Thoracic aorta (tissue), 2 donors: ENCODE measurements at places on chromosomes 2 and 18.

GRCh38 chr2:16708173-16708572 is 42.5 kb upstream of the CYRIA start:
- H3K36me3 ChIP-seq: no peaks in the 10 kb centered on the region
- no peak for DNase-seq
- H3K4me3 ChIP-seq: no peak overlapping the region
- no peaks in the 10 kb centered on the region for H3K4me1 ChIP-seq
- no peak overlapping the region for H3K27ac ChIP-seq
- H3K27me3 ChIP-seq: no peaks in the 10 kb centered on the region

DNA sequence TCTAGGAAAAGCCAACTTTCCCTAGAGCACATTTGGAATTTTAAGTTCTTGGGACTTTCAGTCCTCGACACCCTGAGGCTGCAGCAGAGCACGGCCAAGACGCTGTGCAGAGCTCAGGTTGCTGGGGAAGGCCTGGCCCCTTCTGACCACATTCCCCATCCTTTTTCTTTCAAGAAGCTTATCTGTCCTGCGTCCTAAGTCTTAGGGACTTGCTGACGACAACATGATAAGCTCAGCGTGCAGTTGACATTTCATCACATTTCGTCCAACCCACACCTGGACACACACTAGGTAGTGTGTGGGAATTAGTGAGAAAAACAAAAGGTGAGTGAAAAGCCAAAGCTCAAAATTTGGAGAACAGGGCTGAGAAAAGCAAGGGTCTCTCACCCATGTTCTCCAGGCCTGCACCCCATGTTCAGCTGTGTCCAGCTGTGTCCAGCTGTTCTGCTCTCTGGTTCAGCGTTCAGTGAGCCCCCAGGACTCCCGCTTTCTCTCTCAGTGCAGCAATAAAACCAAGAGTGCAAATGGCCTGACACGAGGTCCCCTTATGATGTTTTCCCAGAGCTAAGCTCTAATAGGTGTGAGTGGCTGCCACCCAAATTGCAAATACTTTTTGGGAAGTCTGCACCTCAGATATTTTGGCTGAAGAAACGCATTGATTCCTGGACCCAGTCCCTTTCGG is 101.9 kb downstream of the RGPD3 start:
- no peaks in the 10 kb centered on the region for H3K27me3 ChIP-seq
- no peaks in the 10 kb centered on the region for H3K36me3 ChIP-seq
- no peak overlapping the region for H3K27ac ChIP-seq
- no peak overlapping the region for H3K4me3 ChIP-seq
- DNase-seq: no peak

- no peak overlapping the region for H3K4me3 ChIP-seq
- DNase-seq: no peak
- H3K4me1 ChIP-seq: no peaks in the 10 kb centered on the region
- H3K27me3 ChIP-seq: no peaks in the 10 kb centered on the region
- no peaks in the 10 kb centered on the region for H3K36me3 ChIP-seq
- no peak overlapping the region for H3K27ac ChIP-seq
These were observed 16.5 kb upstream of the SERPINB7 start for GRCh38 chr18:63758615-63759240.

- H3K27ac ChIP-seq: no peak overlapping the region
- H3K27me3 ChIP-seq: no peaks in the 10 kb centered on the region
- H3K4me1 ChIP-seq: peaks cover 11% of the 10 kb centered on the region
- no peak for DNase-seq
These were observed 7.4 kb downstream of the DYSF start for GRCh38 chr2:71460595-71461303.

DNA sequence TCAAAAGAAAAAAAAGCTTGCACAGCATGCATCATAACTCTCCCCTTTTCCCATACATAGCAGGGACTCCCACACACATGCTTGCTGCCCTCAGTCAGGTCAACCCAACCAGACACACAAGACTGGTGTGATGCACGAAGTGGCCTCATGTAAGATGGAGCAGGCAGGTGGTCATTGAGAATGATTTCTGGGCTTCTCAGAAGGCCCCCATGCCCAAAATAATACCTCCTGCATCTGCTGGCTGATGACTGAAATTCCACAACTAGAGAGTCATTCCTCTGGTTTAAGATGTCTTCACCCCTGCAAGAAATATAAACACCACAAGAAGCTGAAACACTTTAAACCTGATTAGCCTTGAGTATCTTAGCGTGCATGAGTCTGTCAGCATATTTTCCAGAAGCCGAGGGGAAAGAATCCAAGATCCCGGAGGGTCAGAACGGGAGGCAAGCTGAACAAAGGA is 131.1 kb downstream of the AFF3 start:
- H3K27ac ChIP-seq: no peak overlapping the region
- DNase-seq: no peak
- peaks cover 8% of the 10 kb centered on the region for H3K36me3 ChIP-seq

GRCh38 chr2:61658841-61659780 is 121.0 kb upstream of the XPO1 start:
- H3K27ac ChIP-seq: no peak overlapping the region
- H3K27me3 ChIP-seq: no peaks in the 10 kb centered on the region
- H3K4me1 ChIP-seq: peaks cover 13% of the 10 kb centered on the region
- DNase-seq: no peak

DNA sequence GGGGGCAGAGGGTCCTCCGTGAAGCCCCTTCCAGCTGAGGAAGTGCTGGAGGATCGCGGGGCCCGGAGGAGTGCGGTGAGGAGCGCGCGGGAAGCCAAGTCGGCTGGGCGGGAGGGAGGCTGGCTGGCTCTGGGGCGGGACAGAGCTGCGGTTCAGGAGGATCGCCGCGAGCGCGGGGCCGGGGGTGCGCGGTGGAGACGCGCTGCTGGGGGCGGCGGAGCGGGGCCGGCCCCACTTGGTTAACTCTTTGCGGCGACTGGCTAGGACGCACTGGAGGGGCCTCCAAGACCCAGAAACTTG is 464 bp downstream of the CYBRD1 start:
- no peaks in the 10 kb centered on the region for H3K27me3 ChIP-seq
- no peaks in the 10 kb centered on the region for H3K36me3 ChIP-seq
- no peak for DNase-seq

DNA sequence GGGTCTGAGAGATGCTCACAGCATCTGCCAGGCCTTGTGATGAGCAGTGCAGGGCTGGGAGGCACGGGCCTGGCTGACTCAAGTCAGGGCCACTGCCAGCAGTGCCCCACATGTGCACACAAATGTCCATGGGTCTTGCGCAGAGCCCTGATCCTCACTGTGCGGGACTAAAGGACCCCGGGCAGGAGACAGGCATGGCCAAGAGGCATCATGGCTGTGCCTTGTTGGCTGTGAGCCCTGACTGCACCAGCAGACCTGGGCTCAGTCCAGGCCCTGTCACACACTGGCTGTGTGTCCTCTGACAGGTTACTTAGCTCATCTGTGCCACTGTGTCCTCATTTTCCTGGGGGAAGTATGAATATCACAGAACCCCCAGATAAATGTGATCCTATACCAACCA is 4.0 kb downstream of the KCNIP3 start:
- H3K27me3 ChIP-seq: no peaks in the 10 kb centered on the region
- no peaks in the 10 kb centered on the region for H3K4me1 ChIP-seq
- no peak for DNase-seq
- H3K4me3 ChIP-seq: no peak overlapping the region

DNA sequence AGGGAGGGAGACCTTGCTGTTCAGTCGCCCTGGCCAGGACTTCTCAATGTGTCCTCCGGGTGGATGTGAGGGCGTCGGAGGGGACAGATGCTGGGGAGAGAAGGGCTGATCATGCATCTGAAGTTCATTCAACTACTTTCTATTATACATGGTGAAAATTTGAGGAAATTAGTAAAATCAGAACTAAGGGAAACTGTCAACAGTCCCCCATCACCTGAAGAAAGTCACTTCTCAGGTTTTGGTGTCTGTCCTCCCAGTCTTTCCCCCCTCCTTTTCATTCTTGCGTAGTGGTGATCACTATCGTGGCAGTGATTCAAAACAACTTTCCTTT is 17.4 kb upstream of the ACKR3 start:
- H3K36me3 ChIP-seq: no peaks in the 10 kb centered on the region
- no peak overlapping the region for H3K27ac ChIP-seq
- no peak for DNase-seq

GRCh38 chr2:239951129-239951734 is 73.9 kb downstream of the NDUFA10 start:
- no peak overlapping the region for H3K4me3 ChIP-seq
- H3K27me3 ChIP-seq: no peaks in the 10 kb centered on the region
- no peaks in the 10 kb centered on the region for H3K36me3 ChIP-seq
- DNase-seq: no peak

DNA sequence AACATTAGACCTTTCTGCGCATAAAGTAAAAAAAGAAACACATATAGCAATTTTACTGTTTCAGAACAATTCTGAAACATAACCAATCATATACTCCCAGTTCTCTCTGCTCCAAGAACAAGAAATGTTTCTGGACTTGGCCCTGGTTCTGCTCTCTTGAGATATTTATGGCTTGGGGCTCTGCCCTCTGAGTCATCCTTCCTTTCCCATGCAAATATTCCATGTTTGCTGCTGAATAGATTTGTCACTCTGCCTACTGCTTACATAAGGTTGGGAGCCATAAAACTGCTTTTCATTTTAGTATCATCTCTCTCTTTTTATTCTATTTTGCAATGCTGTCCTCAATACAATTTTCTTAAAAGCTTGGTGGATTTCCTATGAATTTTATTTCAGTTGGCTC is 499.6 kb upstream of the ACVR2A start:
- H3K4me1 ChIP-seq: no peaks in the 10 kb centered on the region
- H3K27ac ChIP-seq: no peak overlapping the region
- no peak for DNase-seq

DNA sequence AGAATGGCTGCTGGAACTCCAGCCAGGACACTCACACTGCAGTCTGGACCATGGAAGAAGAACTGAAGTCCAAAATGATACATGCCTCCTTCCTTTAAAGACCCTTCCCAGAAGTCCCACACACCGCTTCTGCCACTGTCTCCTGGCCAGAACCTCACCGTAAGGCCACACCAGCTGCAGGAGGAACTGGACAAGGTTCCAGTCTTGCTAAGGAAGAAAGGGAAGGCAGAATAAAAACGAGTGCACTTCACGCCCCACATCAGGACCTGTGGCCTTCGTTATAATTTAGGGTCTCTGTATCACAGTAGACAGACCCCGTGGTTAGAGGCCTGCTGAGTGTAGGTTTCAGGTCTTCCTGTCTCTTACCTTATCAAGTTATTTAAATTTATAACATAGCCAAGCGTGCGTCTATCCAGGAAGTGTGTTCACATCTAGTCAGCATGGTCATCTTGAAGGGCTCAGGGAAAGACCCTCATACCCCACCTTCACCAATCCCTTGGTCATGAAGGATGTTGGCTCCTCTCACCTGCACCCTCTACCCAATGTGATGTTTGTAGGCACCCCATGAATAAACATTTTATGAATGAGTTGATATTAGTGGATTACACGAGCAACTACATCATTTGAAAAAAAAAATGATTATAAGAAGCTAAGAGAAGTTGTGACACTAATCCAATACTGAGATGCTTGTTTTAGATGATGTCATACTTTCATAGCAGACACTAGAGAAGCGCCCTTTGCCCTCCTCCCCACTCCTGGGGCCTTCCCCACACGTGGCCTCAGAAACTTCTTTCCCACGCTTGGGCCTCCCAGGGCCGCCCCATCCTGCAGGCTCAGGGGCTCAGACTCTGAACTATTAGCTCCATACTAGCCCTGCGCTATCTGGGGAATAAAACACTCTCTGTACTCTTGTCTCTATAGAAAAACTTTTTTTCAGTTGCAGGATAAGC is 157.6 kb downstream of the FAM210A start:
- H3K4me3 ChIP-seq: no peak overlapping the region
- no peak for DNase-seq
- H3K27ac ChIP-seq: no peak overlapping the region
- peaks cover 34% of the 10 kb centered on the region for H3K4me1 ChIP-seq

DNA sequence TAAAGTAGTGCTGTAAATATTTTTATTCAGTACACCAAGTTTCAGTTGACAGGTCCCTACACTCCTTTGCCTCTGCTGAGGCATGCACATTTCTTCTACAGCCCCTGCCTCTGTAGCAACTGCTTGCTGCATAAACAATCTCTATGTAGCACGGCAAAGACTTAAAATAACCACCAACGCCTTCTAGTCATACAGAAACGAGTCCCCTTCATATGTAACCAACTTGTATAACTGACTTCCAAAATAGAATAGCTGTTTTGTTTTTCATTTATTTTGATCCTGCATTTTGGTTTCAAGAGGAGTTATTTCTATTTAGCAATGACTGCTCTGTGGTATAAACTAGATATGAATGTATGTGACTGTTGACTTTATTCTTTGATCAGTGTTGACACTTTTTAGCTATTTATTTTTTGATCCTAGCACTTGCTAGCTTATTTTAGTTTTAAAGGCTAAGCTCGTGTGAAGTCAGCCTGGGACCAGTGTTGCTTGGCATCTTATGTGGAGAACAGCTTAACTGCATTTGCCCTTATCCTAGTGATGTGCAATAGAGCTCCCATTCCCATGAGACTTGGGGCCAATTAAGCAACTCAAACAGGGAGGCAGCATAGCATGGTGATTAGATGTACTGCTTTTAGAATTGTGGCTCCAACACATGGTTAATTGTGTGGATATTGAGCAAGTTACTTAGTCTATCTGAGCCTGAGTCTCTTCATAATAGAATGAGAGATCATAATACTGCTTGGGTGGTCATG is 79.6 kb downstream of the HRH4 start:
- H3K4me1 ChIP-seq: no peaks in the 10 kb centered on the region
- H3K4me3 ChIP-seq: no peak overlapping the region
- no peak for DNase-seq
- no peaks in the 10 kb centered on the region for H3K27me3 ChIP-seq
- H3K36me3 ChIP-seq: no peaks in the 10 kb centered on the region

GRCh38 chr2:179525340-179525739 is 260.7 kb upstream of the SESTD1 start:
- no peaks in the 10 kb centered on the region for H3K4me1 ChIP-seq
- no peaks in the 10 kb centered on the region for H3K27me3 ChIP-seq

DNA sequence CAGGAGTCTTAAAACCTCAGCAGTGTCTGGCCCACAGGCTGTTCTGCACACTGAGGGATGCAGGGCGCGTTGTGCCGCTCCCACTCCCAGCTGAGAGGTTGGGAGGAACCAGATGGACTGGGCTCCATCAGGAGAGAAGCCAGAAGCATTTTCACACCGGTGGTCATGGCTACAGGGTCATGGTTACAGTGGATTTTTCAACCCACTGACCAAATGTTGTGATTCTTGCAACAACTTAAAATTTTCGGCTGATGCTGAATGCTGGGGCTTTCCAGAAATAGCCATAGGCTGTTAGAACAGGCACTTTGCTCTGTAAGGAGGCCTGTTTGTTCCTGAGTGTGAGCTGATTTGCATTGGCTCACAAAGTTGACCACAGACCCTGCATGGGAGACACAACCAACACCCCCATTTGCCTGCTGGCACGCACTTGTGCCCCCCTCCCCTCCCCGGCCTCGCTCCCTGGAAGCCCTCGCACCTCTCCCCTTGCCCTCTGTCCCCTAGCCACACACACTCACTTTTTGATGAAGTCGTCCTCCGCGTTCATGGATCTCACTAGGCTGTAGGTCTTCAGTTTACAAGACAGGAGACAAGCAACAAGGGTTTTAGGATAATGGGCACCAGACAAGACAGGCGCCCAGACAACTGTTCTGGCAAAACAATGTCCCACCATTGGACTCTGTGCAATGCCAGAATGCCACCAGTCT is 3.4 kb downstream of the LPIN1 start:
- H3K4me1 ChIP-seq: peaks cover 38% of the 10 kb centered on the region
- no peak overlapping the region for H3K4me3 ChIP-seq
- H3K36me3 ChIP-seq: no peaks in the 10 kb centered on the region
